ENCODE measurements at places on chromosomes 5 and 9.

- peak; percentile 82 for DNase-seq
Observed at GRCh38 chr9:95508968-95509850, 7.6 kb downstream of the PTCH1 start.

DNA sequence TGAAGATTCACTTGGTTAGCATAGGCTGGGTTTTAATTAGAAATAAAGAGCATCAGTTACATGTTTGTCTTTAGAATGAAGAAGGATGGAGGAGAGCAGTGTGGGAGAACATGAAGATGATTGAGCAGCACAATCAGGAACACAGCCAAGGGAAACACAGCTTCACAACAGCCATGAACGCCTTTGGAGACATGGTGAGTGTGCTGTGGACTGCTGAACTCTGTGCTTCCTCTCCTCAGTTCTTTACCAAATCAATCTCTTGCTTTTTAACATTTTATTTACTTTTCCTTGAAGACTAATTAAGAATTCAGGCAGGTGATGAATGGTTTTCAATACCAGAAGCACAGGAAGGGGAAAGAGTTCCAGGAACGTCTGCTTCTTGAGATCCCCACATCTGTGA, 38.2 kb upstream of the SPATA31E1 start:
- DNase-seq: no peak

- DNase-seq: no peak
Observed at GRCh38 chr9:134425812-134426211, 99.6 kb downstream of the RXRA start.

DNA sequence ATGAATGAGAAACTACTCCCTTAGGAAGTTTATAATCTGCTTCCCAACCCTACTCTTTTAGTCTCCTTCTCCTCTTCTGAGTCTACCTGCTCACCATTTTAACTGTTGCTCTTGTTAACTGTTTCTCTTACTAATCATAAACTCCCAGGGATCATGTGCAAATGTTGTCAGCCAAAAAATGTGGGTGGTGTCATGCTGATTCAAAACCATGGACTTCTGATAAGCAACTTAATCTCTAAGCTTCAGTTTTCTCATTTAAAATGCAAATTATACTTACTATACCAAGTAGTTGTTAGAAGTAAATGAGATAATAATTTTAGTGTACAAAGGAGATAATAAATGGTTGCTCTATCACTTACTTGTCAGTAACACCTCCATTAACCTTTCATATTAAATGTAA, 45.9 kb upstream of the TLX3 start:
- DNase-seq: no peak

DNA sequence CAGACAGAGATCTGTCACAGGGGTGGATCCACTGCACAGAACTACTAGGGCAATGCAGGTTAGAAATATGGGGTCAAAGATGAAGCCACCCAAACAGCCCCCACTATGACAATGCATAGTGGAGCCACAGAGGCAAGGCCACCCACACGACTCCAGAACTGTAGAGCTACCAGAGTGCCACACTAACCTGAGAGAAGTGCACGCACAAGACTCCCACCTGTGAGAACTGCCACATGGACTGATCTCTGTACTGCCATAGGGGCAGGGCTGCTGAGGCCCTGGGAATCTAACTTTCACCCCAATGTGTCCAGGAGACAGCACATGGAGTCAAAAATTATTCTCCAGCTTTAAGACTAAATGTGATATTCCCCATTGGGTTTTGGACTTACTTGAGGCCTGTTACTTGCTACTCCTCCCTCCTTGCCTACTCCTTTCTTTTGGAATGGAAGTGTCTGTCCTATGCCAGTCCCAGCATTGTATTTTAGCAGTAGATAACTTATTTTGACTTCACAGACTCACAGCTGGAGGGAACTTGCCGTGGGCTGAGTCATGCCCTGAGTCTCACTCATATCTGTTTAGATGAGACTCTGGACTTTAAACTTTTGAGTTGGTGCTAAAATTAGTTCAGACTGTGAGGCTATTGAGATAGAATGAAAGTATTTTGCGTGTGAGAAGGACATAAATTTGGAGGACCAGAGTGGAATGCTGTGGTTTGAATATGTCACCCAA, 853.3 kb downstream of the MAT2B start:
- DNase-seq: no peak

DNA sequence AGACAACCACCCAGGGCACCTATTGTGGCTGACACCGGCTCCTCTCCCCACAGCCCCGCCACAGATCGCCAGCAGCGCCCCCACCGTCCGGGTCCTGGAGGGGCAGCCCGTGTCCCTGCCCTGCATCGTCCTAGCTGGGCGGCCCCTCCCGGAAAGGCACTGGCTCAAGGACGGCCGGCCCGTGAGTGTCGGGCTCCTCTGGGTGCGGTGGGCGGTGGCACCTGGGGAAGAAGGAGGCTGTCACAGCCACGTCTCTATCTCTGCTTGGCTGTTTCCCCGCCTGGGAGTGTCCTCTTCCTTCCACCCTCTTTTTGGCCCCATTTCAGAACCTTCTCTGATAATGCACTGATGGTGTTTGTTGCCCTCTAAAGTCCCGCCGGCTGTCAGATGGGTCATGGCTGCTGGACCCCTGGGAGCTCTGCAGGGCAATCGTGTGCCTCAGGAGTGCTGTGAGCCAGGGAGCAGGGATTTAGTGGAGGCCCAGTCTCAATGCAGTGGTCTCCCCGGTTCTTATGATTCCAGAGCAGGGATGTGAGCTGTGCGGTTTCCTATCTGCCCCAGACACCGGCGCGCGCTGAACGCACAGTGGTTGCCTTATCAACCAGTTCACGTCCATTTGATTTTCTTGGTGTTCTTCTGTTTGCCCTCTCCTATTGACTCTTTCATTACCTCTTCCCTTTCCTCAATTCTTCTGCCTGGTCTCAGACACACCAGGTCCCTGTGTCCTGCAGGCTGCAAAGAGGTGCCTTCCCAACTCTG, 55.3 kb downstream of the HMCN2 start:
- DNase-seq: no peak

- DNase-seq: no peak
Observed at GRCh38 chr5:21195145-21195544, 1207.1 kb upstream of the CDH18 start.

DNA sequence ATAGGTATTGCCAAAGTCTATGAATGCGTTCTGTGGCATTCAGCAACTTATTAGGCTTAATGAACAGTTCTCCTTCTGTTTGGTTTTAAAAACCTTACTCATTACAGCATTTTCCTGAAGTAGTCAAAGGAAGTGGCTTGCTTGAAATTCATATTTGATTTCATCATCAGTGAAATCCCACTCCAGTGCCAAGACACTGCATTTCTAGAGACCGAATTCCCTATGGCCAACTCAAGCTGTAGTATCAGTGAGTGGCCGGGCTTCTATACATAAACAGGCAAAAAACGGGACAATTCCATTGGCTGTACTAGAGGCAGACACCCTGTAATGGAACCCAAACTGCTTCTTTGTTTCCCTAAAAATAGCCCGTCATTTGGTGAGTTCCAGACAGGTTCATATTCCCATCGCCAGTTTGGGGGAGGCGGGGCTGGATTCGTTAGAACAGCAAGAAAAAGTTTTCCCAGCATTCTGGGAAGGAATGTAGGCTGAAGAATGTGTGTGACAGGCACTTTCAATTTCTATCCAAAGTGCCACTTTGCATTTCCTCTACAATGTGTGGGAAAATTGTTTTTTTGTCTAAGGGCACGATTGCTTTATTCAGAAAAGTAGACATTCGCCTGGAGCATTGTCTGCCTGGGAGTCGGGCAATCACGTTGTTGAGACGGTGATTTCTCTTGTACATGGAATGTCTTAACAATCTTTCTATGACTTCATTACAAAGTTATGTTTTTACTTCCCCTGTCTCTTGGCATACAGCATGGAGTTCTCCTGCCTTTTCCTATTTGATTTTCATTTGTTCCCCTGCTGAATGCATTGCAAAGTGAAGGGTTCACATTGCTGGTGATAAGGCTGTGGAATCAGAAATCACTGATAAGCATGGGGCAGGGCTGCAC, 141.8 kb upstream of the MAST4 start:
- DNase-seq: no peak

- no peak for DNase-seq
Observed at GRCh38 chr5:78467752-78468357, 107.4 kb downstream of the SCAMP1 start.

GRCh38 chr5:40981420-40981819, 72.1 kb downstream of the C7 start:
- no peak for DNase-seq

DNA sequence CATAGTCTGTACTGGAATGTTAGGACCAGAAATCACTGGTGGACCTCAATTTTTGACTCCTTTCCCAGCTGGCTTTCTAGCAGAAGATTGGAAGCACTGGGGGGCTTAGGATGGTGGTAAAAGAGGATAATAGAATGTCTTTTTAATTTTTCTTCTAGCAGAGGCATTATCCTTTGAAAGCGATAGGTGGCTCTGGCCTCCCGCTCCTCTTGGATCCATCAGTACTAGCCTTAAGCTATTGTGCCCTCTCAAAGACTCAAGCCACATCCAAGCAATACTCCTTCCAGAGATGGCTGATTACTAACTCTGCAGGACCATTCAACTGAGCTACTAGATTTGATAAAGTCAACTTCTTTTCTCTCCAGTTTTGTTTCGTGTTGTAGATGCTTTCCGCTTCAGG, 610.6 kb downstream of the CDH12 start:
- no peak for DNase-seq

GRCh38 chr5:53008751-53009150, 19.6 kb downstream of the ITGA2 start:
- DNase-seq: no peak

GRCh38 chr5:132136906-132137305, 63.3 kb downstream of the CSF2 start:
- no peak for DNase-seq

DNA sequence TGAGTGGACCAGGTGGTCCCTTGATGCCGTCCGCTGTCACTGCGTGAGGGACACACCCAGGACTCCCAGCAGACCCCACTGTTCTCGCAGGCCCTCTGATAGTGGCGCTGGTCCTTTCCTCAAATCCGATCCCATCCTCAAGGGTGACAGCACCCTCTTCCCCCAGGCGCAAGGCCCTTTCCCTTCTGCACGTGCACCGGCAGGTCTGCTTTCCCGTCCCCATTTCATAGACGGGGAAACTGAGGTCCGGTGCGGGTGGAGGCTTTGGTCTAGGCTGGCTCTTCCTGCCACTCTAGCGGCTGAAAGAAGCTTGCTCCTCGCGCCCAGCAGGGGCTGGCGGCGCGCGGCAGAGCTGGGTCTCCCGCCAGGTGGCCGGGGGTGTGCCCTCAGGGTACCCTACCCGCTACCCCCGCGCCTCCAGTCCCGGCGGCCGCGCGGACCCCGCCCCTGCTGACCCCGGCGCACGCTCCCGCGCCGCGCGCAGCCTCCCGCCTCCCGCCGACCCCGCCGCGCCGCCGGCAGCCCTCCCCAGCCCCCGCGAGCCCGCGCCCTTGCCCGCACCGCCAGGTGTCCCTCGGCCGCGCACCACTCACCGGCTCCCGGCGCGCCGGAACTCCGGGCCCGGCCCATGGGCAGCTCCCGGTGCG, 453 bp downstream of the RASGEF1C start:
- DNase-seq: no peak

- DNase-seq: no peak
Observed at GRCh38 chr9:530681-531080, 310.8 kb upstream of the DMRT1 start.

DNA sequence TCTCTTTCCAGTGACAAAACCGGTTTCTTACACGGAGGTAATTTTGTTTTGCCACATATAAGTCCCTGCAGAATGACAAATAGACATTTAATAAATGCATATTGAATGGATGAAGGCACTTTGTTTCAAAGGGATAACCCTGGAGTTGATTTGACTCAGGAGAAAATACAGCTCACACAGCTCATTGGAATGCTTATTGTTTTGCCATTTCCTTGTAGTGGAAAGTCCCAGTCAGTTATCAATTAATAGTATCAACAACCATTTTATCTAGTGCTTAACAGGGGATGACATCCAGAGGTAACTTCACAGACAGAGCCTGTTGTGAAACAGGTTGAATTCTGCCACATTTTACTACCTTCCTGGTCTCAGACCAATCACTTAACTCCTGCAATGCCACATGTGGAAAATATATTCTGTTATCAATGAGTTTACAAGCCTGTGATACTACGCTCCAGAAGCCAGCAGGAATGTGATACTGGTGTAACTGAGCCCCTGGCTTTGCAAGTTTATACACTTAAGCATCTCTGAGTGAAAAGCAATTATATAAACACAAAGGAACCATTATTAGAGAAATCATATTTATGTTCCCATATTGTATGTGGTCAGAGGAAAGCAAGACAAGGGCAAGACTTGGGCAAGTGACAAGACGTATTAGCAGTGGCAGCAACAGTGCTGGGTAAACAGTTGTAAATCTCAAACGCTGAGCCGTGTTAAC, 123.1 kb upstream of the ANKRD55 start:
- no peak for DNase-seq

DNA sequence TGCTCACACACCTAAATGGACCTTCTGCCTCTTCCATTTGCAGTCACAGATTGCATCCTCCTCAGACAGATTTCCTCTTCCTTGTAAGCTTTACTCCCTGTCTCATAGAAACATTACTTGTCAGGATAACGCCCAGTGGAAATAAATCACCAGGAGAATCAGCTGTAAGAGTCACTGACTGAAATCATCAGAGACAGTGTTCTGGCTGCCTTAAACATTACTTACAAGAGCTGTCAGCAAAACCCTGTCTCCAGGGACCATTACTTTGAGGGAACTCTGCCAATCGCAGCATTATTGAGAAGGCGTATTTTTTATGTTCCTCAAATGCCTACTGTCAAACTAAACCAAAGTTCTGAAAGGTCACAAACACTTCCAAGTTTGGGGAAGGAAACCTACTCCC, 5.9 kb downstream of the DPYSL3 start:
- no peak for DNase-seq

DNA sequence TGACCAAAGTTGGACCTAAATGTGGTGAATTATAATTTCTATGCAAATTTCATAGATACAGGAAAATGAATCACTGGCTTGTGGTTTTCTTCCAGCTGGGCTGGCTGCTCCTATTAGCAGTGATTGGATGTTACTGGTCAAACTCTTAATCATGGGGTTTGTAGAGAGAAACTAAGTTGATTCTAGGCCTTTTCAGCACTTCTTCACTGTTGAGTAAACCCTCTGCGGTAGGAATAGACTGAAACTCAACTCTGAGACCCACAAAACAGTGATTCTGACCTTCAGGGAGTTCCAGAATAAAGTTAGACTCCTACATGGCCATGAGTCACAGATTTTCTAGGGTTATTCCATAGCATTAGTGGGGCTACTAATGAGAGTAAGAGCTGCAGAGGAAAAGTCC, 47.9 kb upstream of the FKTN start:
- no peak for DNase-seq

DNA sequence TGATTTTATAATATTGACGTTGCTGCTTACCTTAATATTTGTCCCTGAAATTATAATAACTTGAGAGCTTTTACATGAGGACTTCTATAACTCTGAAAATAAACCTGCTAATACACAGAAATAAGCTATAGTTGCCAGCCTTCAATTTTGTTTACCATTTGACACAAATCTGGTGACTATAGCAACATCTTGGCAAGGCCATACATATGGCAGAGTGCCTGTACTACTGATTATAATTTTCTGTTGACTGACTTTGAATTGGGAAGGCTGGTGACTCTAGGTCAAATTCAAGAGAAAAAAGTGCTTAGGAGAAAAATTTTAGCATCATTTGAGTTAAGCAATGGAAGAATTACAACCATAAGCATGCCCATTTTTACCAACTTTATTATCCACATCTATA, 581.4 kb upstream of the PTPRD start:
- no peak for DNase-seq
